ENCODE measurements at places on chromosomes 1 and 21. TPM values are rescaled to one million over a fixed set of nuclear protein-coding genes. Genes with fewer than 3 reads are reported as not detected.

DNA sequence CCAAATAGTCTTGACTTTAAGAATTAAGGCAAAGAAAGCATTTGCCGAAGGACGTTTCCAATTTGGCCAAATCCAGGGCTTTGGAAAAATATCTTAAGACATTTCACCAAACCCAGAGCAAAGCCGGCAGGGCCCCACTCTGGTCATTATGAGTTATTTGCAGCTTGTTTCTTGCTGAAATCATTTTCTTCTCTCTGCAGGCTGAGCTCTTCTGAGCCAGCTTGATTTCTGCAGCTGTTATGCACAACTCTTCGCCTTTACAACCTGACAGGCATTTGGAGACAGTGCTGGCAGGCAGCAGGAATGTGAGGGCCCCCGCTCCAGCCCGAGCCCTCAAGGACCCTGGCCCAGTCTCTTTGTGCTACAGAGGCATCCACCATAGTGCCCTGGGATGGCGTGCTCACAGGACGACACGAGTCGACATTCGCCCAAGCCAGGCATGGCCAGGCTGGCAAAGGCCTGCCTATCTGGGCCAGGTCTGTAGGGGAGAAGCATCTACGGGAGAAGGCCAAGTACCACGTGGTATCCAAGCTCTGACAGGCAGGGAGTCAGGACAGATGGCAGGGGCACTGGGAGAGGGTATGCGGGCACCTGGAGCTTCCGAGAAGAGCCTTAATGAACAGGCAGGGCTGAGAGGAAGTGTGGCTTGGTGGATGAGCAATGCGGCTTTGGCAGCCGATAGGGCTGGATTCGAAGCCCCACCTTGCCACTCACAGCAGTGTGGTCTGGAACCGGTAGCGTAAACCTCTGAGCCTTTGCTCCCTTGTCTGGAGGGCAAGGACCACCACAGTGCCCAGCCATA is 32.3 kb downstream of the SYF2 start:
- no peaks in the 10 kb centered on the region for H3K27me3 ChIP-seq
- no peaks in the 10 kb centered on the region for H3K36me3 ChIP-seq
- H3K4me1 ChIP-seq, result peaks cover 11% of the 10 kb centered on the region
- no peak for DNase-seq
- no peak overlapping the region for H3K27ac ChIP-seq

DNA sequence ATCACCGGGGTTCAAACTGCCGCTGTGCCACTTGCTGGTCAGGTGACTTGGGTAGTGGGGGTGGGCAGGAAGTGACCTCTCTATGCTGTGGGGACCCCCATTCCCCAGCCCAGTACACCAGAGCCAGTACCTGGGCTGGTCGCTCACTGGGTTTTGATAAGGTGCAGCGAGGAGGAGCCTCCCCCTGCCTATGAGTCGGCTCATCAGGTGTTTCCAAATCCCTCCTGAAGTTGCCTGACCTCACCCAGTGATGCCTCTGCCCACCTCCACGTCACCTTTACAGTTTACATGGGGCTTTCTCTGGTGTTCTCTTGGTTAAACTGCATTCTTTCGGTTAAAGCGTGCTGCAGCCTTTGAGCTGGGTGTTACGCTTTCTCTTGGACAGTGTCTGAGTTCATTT is 58.2 kb downstream of the ARHGEF10L start:
- no peak for DNase-seq
- no peaks in the 10 kb centered on the region for H3K27me3 ChIP-seq
- H3K36me3 ChIP-seq, result no peaks in the 10 kb centered on the region

The RSPO1 gene
- not detected for total RNA-seq

The MROH7 gene
- 0.16 TPM for total RNA-seq
